Stimulated activated CD8-positive, alpha-beta memory T cell treated with anti-CD3 and anti-CD28 coated beads, Interleukin-12 subunit alpha, Interleukin-12 subunit beta, amount 100 ng/mL, for 1 hour (primary cell): ENCODE measurements at places on chromosomes 1 and 21.

DNA sequence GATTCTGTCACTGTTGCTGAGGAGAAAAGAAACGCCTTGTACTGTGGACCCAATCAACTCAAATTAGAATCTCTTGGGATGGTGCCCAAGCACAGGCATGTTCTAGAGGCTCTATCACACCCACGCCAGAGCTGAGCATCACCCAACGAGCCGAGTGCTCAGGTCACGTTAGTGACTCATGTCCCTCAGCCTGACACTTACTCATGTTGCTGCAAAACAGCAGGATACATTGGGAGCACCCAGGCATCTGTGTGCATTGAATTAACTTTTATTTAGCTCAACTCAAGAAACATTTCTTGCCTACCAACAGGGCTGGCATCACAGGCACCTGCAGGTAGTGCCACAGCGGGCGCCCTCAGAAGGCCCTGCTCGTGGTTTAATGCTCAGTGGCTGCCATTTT, 149.8 kb downstream of the ETS2 start:
- DNase-seq = no peak

- no peak for DNase-seq
Measured at GRCh38 chr1:167501515-167502191, 16.7 kb downstream of the CD247 start.

- DNase-seq = no peak
Measured at GRCh38 chr1:219124163-219124562, 49.5 kb upstream of the LYPLAL1 start.

- no peak for DNase-seq
Measured at GRCh38 chr1:205961991-205962820, 18.9 kb upstream of the SLC26A9 start.

GRCh38 chr1:67750691-67751054, 65.7 kb downstream of the GADD45A start:
- DNase-seq = no peak

GRCh38 chr1:125064481-125064880, 3879.7 kb downstream of the SRGAP2C start:
- DNase-seq = no peak

- DNase-seq = no peak
Measured at GRCh38 chr1:25039229-25039628, 109.2 kb upstream of the RUNX3 start.

DNA sequence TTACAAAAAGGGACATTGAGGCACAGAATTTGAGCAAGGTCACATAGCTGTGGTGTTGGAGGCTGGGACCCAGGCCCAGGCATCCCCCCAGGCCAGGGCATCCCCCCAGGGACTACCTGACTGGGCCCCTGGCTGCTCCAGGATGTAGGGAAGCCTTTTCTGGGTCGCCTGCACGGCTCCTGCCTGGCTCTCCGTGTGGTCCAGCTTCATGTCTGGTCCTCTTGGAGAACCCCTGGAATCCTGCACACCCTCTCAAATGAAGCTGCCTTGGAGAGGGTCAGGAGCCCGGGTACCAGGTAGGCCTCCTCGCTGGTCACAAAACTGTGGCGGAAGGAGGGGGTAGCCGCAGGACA, 919 bp upstream of the CELSR2 start:
- DNase-seq = no peak

- DNase-seq = no peak
Measured at GRCh38 chr1:51423073-51423821, 92.9 kb upstream of the TTC39A start.

DNA sequence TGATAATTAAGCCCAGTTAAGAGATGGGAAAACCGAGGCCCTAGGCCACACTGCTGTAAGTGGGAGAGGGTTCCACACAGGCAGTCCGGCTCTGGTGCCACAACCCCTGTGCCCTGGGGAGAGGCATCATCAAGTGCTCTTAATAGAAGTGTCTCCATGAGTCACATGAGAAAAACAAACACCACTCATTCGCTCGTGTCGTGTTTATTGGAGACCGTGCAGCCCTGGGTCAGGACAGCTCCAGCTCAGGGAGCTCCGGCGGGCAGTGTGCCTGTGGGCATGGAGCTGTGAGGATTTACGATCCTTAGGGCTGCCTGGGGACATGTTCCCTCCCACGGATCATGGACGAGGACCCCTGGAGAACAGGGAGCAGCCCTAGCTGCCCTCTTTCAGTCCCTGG, 658.5 kb downstream of the AJAP1 start:
- DNase-seq = no peak

DNA sequence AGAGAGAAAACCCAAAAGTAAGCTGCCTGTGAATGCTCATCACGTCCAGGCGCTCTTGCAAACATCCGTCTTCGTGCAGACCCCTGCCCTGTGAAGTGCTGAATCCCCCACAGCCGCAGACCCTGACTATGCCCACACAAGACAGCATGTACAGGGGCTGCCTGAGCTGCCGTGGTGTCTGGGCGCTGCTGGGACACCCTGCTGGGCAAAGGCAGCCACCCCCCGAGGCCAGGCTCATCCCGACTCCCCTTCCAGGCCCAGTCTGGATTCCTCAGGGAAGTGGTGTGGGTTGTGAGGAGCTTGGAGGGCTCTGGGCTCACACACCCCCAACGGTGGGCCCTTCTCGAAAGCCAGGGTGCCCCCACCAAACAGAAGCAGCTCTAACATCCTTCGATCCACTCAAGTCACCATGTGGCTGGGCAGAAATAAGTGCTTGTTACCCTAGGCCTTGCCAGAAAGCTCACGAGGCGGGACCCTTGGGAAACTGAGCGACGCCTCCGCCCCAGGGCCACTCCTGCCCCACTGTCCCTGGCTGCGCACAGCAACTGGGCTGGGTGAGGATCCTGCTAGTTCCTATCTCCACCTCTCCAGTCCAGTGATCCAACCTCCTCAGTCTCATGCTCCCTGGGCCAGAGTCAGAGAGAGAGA, 4.8 kb upstream of the WNT9A start:
- DNase-seq = no peak

DNA sequence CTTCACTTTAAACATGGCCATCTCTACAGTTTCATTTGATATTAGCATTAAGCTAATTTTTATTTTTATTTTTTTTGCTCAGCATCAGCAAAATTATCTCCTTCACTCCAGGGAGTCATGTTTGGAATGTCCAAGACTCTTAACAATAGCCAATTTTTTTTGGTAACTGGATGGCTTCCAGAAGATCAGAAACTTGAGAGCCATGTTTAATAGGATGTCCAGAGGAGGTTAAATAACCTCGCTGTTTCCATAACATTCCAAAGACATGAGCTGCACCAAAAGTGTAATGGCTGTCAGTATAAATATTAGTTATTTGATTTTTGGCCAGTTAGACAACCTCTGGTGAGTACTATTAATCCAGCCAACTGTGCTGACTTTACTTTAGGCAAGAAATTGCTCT, 80.7 kb downstream of the DNTTIP2 start:
- DNase-seq = no peak

- DNase-seq = no peak
Measured at GRCh38 chr1:10195570-10195969, 14.8 kb upstream of the KIF1B start.

- DNase-seq = no peak
Measured at GRCh38 chr1:97144527-97144926, 422.9 kb downstream of the PTBP2 start.
